Daoy (cell line): ENCODE measurements at places on chromosomes 7 and 10. TPM values are rescaled to one million over a fixed set of nuclear protein-coding genes. Genes with fewer than 3 reads are reported as not detected.

DNA sequence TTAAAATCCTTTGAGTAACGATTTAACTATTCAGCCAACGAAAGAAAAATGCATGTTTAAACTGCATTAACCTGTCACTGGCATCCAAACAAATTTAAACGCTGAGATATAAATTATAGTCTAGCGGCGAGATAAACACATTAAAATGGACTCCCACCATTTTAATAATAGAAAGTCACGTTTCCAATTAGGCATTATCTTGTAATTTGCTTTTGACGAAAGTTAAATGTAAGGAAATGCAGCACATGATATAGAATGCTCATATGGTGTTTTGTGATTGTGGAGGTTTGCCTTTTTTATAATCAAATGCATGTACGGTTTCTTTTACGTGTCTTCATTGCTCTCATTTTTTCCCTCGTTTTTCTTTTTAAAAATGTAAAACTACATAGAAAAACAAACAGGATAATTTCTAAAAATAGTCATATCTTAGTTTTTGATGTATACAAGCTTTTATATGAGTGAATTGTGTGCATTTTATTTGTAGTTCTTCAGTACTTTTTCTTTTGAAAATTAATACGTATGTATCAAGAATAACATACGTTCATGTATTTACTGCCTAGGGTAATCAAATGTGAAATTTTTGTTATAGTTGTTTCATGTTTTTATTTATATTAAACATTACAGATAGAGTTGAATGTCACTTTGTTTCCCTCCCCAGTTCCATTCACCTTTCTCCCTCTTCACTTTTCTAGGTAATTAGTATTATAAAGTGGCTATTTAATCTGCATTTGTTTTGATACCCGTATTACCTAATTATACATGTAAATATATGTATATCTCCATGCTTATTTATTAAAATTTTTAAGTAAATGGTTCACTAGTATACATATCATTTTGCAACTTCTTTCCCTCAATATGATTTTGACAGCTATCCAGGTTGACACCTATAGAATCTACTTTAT, 1.1 kb upstream of the KLF14 start:
- no peak for DNase-seq

- DNase-seq, result no peak
These were observed 357.4 kb downstream of the PLXNA4 start for GRCh38 chr7:132218876-132219275.

DNA sequence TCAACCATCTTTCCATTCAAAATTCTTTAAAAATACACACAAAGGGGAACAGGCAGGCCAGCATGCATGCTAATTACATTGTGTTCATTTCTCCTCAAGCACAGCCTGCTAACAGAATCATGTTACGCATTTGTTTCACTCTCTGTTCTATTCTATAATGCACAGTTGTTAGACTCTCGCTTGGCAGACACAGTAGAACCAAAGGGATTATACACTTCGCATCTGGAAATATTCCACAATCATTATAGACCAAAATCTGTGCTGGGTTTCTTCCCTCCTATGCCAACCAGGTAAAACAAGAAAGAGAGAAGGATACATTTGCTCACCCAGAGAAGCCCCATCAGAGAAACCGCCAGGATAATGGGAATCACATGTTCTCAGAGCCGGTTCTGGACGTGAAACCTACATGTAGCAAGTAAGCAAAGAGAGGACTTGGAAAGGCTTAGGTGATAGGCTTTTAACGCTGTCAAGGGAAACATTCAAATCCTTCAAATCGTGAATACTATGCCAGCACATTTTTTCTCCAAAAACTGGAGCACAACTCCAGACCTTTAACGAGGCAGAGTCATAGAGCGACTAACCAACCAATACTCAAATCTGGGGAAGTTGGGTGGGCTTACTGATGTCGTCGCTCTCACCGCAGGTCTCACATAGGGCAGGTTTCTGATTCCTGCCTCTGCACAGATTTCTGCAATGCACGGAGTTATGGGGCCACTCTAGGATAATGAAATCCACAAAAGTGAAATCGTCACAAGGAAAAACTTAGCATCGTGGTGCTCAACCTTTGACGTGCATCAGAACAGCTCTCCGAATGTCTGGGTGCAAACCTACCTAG, 380.5 kb upstream of the AUTS2 start:
- DNase-seq, result no peak

DNA sequence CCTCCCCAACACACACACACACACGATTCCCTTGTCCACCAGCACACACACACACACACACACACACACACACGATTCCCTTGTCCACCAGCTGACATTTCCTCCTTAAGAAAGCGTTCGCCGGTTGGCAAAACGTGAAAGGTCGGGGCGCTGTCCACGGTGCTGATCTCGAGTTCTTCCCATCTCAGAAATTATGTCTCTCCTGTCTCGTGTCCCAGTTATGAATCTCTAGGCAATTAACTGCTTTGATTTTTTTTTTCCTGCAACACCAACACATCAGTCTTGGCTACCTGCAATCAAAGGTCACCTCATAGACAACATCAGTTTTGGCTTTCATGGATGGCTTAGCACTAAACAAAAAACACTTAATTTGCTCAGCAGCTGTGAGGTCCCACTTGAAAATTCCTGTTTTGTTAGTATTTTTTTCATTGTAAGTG, 1.9 kb downstream of the INA start:
- DNase-seq, result peak; percentile 37

DNA sequence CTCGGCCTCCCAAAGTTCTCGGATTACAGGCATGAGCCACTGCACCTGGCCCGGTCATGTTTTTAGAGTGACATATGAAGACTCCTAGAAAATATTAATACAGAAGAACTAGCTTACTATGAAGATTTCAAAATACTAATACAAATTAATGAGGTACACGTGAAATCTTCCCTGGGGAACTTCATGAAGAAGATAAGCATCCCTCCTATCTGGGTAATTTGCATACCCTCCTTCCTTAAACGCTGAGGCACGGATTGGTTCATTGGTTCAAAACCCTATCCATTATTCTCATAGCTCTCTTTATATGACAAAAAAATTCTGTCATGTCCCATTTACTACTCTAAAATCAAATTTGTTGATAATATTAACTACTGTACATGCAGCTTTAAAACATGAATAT, 224.8 kb upstream of the KLF14 start:
- DNase-seq, result no peak

GRCh38 chr7:5514440-5515035, 90.9 kb upstream of the TNRC18 start:
- no peak for DNase-seq

Gene ZNF777
- total RNA-seq, result 8.2 and 11.4 TPM in 2 replicates

Gene AKR1C1
- 0.40 and 0.51 TPM in 2 replicates for total RNA-seq

DNA sequence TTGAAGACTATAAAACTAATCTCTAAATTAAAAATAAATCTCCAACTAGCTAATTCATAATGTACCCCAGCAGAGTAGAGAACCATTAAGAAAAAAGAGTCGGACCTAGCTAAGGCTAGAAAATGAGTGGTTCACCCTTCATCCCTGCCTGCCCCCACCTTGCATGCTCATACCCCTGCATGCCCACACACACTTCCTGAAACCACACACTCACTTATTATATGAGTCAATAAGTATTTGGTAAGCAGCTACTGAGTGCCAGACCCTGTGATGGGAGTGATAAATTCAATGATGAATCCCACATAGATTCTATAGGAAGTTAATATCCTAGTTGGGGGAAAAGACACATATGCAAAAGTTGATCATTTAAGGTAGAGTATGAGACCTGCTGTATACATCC, 152.9 kb upstream of the INHBA start:
- peak; percentile 66 for DNase-seq

DNA sequence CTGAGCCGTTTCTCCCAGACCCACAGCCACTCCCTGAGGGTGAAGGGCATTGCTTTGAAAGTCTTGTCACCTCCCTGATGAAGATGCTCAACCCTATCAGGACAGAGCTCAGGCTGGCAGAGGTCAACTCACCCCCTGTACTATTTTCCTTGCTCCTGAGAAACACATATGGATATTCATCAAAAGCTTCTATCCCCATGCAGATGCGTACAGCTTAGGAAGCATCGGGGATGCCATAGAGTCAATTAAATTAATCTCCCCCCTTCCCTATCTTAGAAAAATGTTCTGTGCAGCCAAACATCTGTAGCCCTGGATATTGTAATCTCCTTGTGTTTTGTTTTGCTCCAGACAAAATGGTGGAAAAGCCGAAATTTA, 67.2 kb downstream of the EMX2 start:
- no peak for DNase-seq

- no peak for DNase-seq
These were observed 232.1 kb upstream of the NPVF start for GRCh38 chr7:25460433-25460832.

GRCh38 chr10:3808689-3809199, 23.7 kb upstream of the KLF6 start:
- peak; percentile 15 for DNase-seq

Gene CCDC172
- total RNA-seq, result not detected in 2 replicates

Gene OGDHL
- total RNA-seq, result 1.5 and 3.4 TPM in 2 replicates

Gene EEPD1
- total RNA-seq, result 6.1 and 10.7 TPM in 2 replicates

- DNase-seq, result no peak
These were observed 11.0 kb upstream of the PIP start for GRCh38 chr7:143120691-143121405.

DNA sequence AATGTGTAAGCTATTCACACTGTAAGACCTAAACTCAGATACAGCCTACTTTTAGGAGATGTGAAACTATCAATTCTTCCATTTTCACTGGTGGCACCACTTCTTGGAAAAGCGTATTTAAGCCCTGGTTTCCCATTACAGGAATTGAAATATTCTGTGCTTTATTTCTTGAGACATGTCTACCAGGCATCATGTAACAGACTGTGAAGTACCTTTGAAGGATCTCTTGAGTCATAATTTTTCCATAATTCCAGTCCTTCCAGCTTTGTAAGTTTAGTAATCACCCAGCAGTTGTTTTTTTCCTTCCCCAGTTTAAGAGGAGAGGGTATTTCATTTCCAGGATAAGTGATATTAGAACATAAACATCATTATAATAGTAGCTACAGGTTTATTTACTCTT, 186.0 kb upstream of the PRPS1L1 start:
- no peak for DNase-seq

Gene BLNK
- not detected in 2 replicates for total RNA-seq

DNA sequence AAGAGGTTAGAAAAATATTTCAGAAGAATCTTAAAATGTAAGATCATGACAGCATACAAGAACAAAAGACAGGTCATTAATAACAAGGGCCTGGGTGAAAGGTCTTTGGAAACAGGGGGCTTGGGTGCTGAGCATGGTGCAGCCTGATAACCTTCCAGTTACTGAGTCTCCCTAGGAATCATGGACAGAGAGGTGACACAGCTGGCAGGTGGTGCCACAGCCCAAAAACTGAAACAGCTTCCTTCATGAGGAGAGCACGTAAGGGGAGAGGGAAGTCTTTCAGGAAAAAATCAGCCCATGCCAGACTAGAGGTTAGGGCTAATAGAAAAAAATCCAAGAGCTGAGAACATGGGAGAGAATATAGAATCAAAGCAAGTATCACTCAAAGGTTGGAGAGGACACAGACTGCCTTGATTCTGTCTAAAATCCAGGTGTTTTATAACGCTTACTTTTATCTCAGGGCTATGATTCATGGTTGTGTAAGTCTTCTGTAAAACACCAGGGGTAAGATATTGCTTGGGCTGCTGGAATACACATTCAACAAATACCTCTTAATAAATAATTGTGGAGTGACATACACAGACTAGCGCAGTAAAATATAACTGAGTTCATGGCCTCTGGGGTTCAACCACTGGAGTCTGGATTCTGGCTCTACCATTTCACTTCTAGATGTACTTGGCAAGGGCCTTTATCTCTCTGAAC, 88.1 kb downstream of the SEMA3C start:
- DNase-seq, result no peak

Gene TMEM196
- total RNA-seq, result not detected in 2 replicates

DNA sequence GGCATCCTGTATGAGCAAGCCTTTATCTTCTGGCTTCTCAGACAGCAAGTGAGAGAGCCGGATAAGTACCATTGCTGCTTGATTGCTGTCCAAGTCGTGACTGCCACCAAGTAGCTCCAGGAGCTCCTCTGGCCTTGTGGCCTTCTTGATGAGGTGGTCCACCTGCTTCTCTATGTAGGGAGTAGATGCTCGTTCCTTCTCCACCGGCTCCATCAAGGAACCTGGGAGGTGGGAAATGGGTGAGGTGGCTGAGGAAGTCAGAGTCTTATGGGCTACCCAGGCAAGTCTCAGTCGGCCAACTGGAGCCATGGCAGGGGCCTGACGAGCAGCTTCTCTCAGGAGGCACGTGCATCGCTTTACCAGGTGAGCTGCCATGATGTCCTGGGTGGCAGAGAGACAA, 2.6 kb downstream of the TBRG4 start:
- no peak for DNase-seq

Gene PPP1R3C
- 0.54 and 0.74 TPM in 2 replicates for total RNA-seq

- DNase-seq, result no peak
These were observed 100.7 kb downstream of the FAM53B start for GRCh38 chr10:124643330-124644009.

GRCh38 chr7:100583132-100584053, 2.5 kb downstream of the LRCH4 start:
- no peak for DNase-seq

Gene ASB13
- 11.2 and 13.3 TPM in 2 replicates for total RNA-seq

Gene MEST
- total RNA-seq, result 566 and 568 TPM in 2 replicates

GRCh38 chr10:27601503-27601902, 97.4 kb downstream of the RAB18 start:
- DNase-seq, result no peak

Gene PRRT4
- not detected in 2 replicates for total RNA-seq

Gene INA
- total RNA-seq, result 0.46 and 1.1 TPM in 2 replicates

Gene PANK1
- total RNA-seq, result 10.0 and 11.2 TPM in 2 replicates

Gene WDR11
- 20.2 and 21.9 TPM in 2 replicates for total RNA-seq

GRCh38 chr10:19902456-19902855, 86.2 kb downstream of the PLXDC2 start:
- no peak for DNase-seq

DNA sequence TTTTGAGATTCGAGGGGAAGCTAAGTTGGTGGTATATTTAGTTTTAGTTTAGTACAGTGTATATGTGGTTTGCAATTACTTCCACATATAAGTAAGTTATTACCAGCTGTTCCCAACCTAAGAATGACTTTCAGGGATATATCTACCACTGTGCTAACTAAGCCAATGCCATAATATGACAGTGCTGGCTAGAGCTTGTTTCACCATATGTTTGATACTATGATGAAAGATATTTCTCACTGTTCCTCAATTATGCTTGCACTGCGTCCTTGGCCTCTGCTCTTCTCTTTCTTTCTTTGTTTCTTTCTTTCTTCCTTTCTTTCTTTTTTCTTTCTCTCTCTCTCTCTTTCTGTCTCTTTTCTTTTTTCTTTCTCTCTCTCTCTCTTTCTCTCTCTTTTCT, 113.8 kb upstream of the SKAP2 start:
- DNase-seq, result no peak

Gene CPA5
- total RNA-seq, result 0.06 TPM in 1 of 2 replicates, not detected in the other

Gene NEUROD6
- total RNA-seq, result not detected in 2 replicates

Gene LIPF
- not detected in 2 replicates for total RNA-seq

Gene TAC1
- 0.86 TPM in 1 of 2 replicates, not detected in the other for total RNA-seq

- DNase-seq, result no peak
These were observed 52.7 kb upstream of the FAM20C start for GRCh38 chr7:139561-140243.
